ENCODE measurements at places on chromosomes 6 and 20.

DNA sequence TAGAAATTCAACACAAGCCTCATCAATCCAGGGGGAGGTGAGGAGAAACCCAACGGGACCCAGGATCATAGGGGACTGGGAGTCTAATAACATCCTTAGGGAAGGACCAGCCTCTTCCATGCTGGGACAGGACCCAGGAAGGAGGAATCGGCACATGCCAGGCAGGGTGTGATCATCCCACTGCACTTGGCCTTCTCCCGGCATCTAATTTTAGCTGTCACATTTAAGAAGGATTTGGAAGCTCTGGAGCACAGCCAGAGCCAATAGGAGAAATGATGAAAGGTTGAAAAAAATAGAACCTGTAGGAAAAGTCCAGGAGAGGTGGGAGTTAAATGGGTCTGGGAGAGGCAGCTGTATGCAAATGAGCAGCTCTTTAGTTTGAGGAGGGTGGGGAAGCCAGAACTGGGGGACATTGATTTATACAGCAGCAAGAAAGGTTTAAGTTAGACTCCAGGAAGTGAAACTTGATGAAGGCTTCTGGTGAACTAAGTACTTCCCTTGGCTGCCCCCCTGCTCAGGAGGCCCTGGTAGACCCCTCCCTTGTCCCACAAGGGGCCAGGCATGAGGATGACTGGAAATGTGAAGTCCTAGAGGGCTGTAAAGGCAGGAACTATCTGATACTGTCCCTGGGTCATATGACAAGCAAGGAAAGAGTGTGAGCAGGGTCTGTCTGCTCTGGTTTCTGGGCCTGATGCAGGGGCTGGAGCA, 260.3 kb downstream of the LRFN2 start:
- no peak for DNase-seq

GRCh38 chr6:124355146-124355545, 551.5 kb downstream of the NKAIN2 start:
- DNase-seq, result no peak

DNA sequence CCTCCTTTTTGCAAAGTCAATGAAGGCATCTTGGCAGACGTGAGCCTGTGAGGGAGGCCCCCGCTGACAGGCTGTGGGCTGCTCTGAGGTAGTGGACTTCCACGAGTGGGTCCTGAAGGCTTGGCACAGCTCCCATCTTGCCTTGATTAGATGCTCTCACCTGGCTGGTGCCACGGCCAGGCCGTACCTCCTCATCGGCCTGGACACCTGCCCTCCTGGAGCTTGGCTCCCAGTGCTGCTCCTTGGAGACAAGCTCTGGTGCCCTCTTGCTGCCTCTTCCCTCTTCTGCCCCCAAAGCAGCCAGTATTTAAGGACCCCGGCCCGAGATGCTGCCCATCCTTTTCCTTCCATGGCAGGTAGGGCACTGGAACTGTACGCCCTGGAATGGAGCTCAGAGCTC, 93.5 kb downstream of the ERMARD start:
- no peak for DNase-seq

DNA sequence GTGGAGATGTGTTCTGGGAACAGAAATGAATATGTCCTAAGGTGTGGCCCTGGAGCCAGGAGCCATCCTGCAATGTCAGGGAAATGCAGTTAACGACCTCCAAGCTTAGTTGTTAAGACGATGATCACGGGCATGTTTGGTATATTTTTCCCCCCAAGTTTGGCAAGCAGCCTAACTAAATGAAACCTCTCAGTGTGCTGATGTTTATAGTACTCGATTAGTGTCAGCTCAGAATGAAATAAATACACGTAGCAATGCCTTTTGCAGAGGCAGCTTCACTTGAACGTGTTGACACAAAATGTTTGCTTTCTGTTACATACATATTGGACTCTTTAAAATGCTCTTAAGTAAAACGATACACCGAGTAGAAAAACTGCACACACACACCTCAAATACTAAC, 76.2 kb upstream of the OLIG3 start:
- no peak for DNase-seq

GRCh38 chr6:17281100-17281496, at the start of gene RBM24:
Gene RBM24 (plus strand): TSS chr6:17281361. CDS start chr6:17281582, 221 bp downstream.
- peak; percentile 13 for DNase-seq

Measured in stimulated activated CD4-positive, alpha-beta T cell treated with anti-CD3 and anti-CD28 coated beads, Interleukin-15, amount 100 ng/mL, for 1 hour (primary cell).